ENCODE measurements at places on chromosomes 3 and 15.

GRCh38 chr3:168431491-168431890 is 335.8 kb upstream of the GOLIM4 start:
- no peaks in the 10 kb centered on the region for H3K36me3 ChIP-seq
- no peaks in the 10 kb centered on the region for H3K4me1 ChIP-seq
- no peaks in the 10 kb centered on the region for H3K27me3 ChIP-seq
- no peak overlapping the region for H3K27ac ChIP-seq
- no peak for DNase-seq

DNA sequence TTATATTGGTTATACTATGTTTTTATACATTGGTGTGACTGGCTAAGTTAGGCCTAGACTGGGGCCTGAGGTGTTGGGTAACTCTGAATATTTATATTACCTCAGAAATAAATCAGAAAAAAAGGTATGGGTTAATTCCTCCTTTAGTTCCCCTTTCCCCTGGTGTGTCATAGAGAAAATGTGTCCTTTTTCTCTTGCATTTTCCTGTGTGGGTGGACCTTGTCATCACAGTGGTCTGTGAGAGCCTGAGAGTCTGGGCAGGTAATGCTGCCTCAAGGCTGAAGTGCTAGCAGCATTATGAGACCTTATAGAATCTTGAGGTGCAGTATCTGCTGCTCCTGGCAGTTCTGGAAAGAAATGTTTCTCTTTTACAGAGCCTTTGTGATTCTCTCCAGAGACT is 69.7 kb downstream of the PCOLCE2 start:
- H3K27ac ChIP-seq = no peak overlapping the region
- DNase-seq = no peak
- H3K4me3 ChIP-seq = no peak overlapping the region

GRCh38 chr3:173301647-173302046 is 95.9 kb upstream of the NLGN1 start:
- peaks cover 7% of the 10 kb centered on the region for H3K4me1 ChIP-seq
- H3K4me3 ChIP-seq = no peak overlapping the region
- peaks cover 12% of the 10 kb centered on the region for H3K36me3 ChIP-seq
- DNase-seq = no peak

GRCh38 chr3:117350371-117350770 is 640.8 kb downstream of the TUSC7 start:
- H3K27ac ChIP-seq = no peak overlapping the region
- no peaks in the 10 kb centered on the region for H3K27me3 ChIP-seq

DNA sequence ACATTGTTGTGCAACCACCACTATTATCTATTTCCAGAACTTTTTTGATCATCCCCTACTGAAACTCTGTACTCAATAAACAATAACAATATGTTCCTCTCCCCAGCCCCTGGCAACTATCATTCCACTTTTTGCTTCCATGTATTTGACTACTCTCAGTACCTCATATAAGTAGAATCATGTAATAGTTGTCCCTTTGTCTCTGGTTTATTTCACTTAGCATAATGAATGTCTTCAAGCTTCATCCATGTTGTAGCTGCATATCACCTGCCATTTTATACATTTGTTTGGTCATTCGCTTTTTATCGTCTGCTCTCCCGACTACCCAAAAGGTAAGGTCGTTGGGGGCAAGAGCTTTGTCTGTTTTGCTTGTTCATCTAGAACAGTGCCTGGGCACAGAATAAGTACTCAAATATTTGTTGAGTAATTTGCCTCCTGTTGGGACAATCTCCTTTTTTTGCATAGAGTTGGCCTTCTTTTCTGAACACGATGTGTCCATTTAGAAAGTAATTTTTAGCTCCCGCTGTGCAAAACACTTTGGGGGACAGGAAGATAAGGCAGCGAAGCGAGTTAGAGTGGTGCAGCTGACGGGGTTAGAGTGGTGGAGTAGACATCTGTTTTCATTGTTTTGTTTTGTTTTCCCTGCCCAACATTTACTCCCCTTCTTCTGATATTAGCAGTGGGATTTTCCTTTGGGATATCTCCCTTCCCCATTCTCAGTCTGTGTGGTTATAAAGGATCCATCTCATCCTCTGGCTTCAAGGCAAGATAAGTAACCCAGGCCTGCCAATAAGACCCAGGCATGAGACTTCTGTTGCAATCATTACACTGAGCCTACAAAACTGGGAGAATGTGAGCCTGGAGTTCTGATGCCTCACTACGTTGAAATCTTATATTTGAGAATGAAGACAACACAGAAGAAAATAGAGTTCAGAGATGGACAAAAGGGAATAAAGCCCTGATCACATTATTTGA is 83.4 kb upstream of the RNU6-1 start:
- H3K27ac ChIP-seq = no peak overlapping the region
- H3K4me3 ChIP-seq = no peak overlapping the region
- H3K27me3 ChIP-seq = no peaks in the 10 kb centered on the region
- no peaks in the 10 kb centered on the region for H3K4me1 ChIP-seq
- H3K36me3 ChIP-seq = no peaks in the 10 kb centered on the region

- H3K27me3 ChIP-seq = no peaks in the 10 kb centered on the region
- no peak for DNase-seq
- no peaks in the 10 kb centered on the region for H3K4me1 ChIP-seq
- no peak overlapping the region for H3K4me3 ChIP-seq
Measured at GRCh38 chr15:44308415-44308814, 19.9 kb downstream of the GOLM2 start.

DNA sequence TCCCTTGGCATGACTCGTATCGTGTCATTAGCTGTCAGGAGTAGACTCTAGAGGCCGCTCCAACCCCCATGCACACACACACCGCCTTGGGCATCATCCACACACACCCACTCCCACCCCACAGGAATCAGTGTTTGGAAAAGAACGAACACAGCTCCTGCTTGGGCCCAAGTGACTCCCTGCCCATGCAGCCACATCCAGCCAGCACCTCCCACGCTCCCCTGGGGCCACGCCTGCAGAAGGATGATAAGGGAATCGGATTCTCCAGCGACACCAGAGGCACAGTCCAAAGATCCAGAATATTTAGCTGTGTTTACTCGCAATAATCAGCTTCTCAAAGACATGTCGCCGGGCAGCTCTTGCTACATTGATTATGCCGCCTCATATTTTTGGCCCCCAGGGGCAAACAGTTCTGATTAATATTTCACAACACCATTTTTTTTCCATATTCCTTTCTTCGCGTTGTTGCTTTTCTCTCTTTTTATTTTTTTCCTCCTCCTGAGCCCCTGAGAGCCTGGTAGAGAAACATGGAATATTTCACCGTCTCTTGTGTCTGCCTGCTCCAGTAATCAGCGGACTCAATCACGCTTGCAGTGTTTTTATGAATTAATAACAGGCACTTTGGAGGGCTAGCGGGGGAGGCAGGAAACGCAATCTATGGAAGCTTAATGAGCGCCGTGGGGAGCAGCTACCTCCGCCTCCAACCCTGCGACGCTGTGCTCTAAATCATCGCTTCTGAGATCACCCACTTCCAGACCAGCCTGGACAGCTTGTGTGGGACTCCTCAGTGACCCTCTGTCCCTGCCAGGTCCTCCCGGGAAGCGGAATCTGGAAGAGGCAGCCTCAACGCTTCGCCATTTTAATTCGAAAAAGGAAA is 221.4 kb downstream of the TLE3 start:
- H3K36me3 ChIP-seq = no peaks in the 10 kb centered on the region
- no peak for DNase-seq
- H3K4me3 ChIP-seq = no peak overlapping the region
- H3K4me1 ChIP-seq = no peaks in the 10 kb centered on the region
- no peak overlapping the region for H3K27ac ChIP-seq

DNA sequence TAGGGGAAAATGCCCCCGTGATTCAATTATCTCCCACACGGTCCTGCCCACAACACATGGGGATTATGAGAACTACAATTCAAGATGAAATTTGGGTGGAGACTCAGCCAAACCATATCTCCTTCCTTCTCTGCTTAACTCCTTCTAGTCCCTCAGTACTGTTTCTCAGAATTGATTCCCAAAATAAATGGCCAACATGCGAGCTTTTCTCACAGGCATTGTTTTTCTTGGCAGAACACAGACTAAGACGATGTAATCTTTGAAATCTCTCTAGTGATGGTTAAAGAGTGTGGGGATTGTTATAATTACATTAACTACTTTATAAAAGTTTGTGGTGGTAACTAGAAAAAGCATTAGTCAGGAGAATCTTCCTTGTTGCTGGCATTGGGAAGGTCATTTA is 366.5 kb downstream of the LPP start:
- DNase-seq = no peak
- H3K4me1 ChIP-seq = no peaks in the 10 kb centered on the region
- H3K4me3 ChIP-seq = no peak overlapping the region
- no peaks in the 10 kb centered on the region for H3K27me3 ChIP-seq

- no peak overlapping the region for H3K27ac ChIP-seq
- H3K4me1 ChIP-seq = peaks cover 4% of the 10 kb centered on the region
- DNase-seq = no peak
- 0 out of 2 replicates have a peak, but pooled peaks cover 2% of the 10 kb centered on the region for H3K36me3 ChIP-seq
- no peak overlapping the region for H3K4me3 ChIP-seq
Measured at GRCh38 chr15:31332681-31333071, 6.0 kb downstream of the KLF13 start.

Measured in H9 (cell line).